ENCODE measurements at places on chromosomes 3 and 15. TPM values are rescaled to one million over a fixed set of nuclear protein-coding genes. Genes with fewer than 3 reads are reported as not detected.
A peak's percentile ranks its signal among the peaks of the same experiment; 100 is the strongest.

KLHL40 gene
- total RNA-seq, result not detected

ALDH1L1 gene
- total RNA-seq, result not detected

GRCh38 chr3:107633327-107634098, 110.8 kb downstream of the BBX start:
- DNase-seq, result peak; percentile 32

- DNase-seq, result no peak
Observed at GRCh38 chr3:58627570-58627885, 39.0 kb downstream of the FAM3D start.

- no peak for DNase-seq
Observed at GRCh38 chr3:85100316-85100715, 141.5 kb downstream of the CADM2 start.

DNA sequence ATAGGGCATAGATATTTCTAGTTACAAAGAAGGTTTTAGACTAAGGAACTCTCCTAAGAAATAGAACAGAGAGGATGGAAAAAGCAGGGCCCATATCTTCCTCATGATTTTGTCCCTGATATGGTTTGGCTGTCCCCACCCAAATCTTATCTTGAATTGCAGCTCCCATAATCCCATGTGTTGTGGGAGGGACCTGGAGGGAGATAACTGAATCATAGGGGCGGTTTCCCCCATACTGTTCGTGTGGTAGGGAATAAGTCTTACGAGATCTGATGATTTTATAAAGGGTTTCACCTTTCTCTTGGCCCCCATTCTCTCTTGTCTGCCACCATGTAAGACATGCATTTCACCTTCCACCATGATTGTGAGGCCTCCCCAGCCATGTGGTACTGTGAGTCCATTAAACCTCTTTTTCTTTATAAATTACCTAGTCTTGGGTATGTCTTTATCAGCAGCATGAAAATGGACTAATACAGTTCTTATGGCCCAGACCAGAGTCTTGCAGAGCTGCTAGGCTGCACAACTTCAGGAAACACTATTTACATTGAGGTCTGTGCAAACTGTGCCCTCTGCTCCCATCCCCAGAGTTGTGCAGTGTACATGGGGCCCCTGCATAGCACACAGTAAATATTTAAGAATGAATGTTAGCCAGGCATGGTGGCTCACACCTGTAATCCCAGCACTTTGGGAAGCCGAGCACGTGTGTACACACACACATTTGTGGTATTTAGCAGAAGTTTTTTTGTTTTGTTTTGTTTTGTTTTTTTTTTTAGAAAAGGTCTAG, 20.3 kb upstream of the CA12 start:
- DNase-seq, result no peak
